AG20443 (cell line): ENCODE measurements at places on chromosomes 12 and 14.

- DNase-seq = no peak
Observed at GRCh38 chr12:132174015-132174838, 30.0 kb downstream of the NOC4L start.

- no peak for DNase-seq
Observed at GRCh38 chr12:44428825-44429224, 447.3 kb downstream of the NELL2 start.

DNA sequence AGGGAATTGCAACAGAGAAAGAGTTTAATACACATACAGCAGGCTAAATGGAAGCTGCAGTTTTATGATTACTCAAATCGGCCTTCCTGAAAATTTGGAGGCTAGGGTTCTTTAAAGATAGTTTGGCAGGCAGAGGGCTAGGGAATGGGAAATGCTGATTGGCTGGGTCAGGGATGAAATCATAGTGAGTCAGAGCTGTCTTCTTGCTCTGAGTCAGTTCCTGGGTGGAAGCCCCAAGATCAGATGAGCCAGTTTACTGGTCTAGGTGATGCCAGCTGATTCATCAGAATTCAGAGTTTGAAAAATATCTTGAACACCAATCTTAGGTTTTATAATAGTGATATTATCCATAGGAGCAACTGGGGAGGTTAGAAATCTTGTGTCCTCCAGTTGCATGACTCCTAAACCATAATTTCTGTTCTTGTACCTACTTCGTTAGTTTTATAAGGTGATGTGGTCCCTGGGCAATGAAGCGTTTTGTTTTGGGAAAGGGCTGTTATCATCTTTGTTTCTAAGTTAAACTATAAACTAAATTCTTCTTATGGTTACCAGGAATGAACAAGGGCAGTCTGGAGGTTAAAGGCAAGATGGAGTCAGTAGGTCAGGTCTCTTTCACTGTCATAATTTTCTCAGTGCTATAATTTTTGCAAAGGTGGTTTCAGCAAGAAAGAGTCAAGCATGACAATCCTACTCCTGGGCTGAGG, 257.8 kb upstream of the CCDC196 start:
- no peak for DNase-seq

- peak; percentile 90 for DNase-seq
Observed at GRCh38 chr14:24678801-24679247, 44.8 kb upstream of the GZMB start.

GRCh38 chr14:68815298-68816182, 22.7 kb upstream of the ZFP36L1 start:
- no peak for DNase-seq

GRCh38 chr12:131131077-131131807, 177.5 kb downstream of the ADGRD1 start:
- no peak for DNase-seq

DNA sequence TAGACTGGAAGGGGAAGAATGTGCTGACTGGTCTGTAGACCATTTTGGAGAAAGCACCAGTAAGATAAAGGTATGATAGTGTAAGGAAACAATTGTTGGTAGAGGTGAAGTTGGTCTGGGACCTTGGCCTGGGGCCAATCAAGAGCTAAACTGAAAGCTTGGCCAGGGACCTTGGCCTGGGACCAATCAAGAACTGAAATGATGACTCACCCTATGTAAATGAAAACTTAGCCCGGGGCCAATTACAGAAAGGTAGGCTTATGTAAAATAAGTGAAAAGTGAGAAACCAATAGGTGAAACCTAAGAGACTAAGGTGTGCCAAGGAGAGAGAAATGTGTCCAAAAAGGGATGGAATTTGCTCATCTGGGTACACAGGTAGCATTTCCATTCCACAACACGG, 776.0 kb downstream of the C12orf50 start:
- no peak for DNase-seq

DNA sequence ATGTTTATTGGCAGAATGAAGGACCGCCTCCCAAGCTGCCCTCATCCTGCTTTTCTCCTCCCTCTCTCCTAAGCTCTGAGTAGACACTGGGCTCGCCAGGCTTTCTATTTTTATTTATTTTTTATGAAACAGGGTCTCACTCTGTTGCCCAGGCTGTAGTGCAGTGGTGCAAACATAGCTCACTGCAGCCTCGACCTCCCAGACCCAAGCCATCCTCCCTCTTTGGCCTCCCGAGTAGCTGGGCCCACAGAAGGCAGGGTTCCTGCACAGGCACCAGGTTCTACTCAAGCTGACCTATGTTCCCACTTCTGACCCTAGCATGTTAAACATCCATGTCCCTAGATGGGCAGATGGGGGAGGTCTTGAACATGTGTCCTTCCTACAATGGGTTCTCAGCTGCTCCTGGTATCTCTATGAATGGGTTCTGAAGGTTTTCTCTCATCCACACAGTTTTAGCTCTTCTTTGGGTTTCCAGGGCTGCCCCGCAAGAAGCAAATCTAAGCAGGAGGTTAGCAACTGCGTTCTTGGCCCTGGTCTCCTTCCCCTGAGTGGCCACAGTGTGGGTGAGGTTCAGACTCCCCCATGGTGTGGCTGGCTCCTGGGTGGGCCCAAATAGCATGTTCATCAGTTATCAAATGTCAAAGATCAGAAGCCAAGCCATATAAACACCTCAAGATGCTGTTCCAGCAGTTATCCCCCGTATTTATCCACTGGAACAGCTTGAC, 167.3 kb downstream of the ZFP36L1 start:
- DNase-seq = no peak

DNA sequence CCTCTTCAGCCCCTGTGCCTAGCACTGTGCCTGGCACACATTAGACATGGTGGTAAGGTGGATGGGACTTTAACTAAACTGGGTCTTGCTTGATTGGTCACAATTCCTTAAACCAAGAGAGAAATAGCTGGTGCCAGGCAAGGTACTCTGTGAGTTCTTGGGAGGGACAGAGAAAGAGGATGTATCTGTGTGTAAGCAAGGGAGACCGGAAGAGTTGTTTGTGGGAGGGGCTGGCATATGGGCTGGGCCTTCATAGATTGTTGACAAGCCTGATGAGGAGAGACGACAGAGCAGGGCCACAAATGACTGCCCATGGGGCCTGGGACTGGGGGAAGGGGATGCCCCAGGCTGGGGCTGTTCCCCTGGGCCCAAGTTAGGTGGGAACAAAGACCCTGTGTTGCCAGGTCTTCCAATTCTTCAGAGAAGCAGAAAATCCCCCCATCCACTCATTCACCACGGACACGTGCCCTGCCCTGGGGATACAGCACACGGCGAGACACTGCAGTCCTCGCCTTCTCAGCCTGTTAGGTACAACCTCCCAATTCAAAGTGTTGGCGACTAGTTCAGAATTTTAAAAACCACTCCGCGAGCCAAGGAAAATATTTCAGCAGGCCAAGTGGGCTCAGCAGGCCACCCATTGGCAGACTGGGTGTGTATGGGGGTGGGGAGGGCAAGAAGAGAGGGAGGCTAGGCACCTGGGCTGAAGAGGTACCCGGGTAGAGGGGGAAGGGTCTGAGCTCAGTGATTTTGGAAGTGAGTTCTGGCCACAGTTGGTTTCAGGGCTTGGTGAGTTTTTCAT, 11.4 kb upstream of the CYP46A1 start:
- no peak for DNase-seq

DNA sequence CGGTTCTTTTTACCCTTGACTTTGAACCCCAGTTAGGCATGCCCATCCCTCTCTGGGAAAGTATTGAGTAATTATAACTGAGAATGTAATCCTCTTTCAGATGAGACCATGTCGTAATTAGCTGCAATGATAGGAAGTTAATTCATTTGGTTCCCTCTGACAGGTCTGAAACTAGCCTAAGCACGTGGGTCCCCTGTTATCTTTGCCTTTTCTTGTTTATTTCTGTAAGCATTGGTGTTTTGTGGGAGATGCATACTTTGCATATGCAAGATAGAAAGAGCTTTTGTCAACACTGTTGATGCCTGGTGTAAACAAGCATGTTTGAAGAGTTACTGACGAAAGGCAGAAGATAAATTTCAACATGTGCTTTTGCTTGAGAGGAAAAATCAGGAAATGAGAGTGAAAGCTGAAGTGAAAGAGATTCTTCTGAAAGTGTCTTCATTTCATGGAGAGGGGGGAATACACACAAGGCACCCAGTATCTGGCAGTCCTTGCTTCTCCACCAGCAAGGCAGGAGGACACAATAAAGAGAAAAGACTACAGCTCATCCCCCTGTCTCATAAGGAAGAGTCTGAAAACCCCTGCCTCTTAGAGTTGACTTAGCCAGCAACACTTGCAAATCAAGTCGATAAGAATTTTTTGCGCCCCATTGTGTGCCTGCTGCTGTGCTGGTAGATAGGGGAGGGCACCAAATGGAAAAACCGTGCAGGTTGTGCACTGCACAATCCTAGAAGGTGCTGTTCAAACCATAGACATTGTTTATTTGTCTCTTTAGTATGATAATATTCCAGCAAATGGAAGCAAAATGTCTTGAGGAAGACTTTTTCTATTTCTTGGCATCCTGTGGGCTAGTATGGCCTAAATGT, 77.8 kb downstream of the SLC24A4 start:
- DNase-seq = no peak

- no peak for DNase-seq
Observed at GRCh38 chr14:65550779-65551643, 138.5 kb downstream of the FUT8 start.

- no peak for DNase-seq
Observed at GRCh38 chr14:23494223-23494622, 24.7 kb downstream of the NGDN start.

- DNase-seq = peak; percentile 41
Observed at GRCh38 chr12:91215940-91216454, 33.4 kb upstream of the DCN start.

- DNase-seq = peak; percentile 61
Observed at GRCh38 chr12:83826112-83826511, 1086.5 kb downstream of the SLC6A15 start.

DNA sequence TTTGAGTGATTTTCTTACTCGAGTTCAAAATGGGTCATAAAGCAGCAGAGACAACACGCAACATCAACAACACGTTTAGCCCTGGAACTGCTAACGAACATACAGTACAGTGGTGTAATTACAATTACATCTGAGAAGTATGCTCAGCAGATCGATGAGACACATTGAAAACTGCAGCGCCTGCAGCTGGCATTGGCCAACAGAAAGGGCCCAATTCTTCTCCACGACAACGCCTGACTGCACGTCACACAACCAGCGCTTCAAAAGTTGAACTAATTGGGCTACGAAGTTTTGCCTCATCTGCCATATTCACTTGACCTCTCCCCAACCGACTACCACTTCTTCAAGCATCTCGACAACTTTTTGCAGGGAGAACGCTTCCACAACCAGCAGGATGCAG, 145.6 kb downstream of the SCARB1 start:
- no peak for DNase-seq
